Activated naive CD8-positive, alpha-beta T cell treated with anti-CD3 and anti-CD28 coated beads, Interleukin-2, amount 50 U/mL, for 16 hours (primary cell): ENCODE measurements at places on chromosomes 4 and X.

GRCh38 chr4:3358656-3359055 lies 65.8 kb downstream of the RGS12 start:
- no peak for DNase-seq

DNA sequence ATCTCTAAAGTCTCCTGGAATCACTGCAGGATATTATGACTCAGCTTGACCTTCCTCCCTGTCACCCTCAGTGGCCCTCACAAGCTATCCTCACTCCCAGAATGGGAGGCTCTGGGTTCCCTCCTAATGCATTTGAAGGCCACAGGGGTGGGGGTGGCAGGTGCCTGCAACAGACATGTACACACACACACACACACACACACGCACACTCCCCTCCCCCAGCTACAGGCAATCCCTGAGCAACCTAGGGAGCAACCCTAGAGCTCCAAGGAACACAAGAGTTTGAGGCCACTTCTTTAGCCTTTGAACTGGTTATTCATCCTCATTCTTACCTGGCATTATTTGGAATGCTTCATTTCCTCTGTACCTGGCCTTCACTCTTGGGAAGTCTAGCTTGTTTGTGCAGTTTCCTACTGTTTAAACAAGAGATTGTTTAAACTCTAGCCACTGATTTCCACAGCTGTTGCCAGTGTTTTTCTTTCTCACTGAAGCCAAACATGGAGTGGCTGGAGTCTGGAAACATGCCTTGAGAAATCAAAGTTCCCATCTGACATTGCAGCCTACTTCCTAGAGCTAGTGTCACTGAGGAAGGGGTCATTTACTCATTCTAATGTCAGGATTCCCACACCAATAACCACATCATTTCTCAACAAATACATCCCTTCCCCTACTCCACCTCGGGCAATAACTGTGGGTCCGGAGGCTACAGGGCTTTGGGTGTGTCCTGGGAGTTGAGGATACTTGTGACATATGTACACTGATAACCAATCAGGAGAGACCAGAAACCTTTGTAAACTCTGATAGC lies 37.7 kb downstream of the MAOA start:
- no peak for DNase-seq

DNA sequence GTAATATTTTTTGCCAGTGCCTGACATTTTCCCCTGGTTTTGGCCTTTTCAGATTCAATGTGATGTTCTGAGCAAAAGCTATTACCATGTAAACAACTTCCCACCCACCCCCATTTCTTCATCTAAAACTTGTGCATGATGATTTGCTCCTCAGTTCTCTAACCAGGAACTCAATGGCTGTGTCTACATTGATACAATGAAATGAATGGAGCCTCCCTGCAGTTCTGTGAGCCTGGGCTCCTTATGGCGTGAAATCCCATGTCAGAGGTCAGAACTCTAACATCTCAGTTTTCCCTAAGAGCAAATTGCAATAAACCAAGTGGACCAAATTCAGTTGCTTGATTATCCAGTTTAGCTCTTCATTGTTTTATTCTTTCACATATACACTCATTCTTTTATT lies 534.8 kb upstream of the LCORL start:
- DNase-seq: no peak

DNA sequence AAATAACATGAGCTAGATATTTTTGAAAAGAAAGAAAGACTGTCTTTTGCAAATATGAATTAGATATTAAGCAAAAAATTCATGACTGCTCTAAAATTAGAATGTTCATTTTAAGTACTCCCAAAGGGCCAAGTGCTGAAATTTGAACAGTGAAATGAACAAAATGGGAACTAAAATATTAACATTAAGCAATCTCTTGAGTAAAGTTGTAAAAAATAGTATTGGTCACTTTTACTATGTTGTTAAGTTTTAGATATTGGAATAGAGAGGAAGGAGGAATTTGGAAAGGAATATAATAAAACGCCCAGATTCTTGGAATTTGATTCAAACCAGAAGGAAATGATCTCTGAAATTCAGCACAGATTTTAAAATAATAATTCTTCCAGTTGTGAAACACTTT lies 125.9 kb upstream of the ANK2 start:
- no peak for DNase-seq

DNA sequence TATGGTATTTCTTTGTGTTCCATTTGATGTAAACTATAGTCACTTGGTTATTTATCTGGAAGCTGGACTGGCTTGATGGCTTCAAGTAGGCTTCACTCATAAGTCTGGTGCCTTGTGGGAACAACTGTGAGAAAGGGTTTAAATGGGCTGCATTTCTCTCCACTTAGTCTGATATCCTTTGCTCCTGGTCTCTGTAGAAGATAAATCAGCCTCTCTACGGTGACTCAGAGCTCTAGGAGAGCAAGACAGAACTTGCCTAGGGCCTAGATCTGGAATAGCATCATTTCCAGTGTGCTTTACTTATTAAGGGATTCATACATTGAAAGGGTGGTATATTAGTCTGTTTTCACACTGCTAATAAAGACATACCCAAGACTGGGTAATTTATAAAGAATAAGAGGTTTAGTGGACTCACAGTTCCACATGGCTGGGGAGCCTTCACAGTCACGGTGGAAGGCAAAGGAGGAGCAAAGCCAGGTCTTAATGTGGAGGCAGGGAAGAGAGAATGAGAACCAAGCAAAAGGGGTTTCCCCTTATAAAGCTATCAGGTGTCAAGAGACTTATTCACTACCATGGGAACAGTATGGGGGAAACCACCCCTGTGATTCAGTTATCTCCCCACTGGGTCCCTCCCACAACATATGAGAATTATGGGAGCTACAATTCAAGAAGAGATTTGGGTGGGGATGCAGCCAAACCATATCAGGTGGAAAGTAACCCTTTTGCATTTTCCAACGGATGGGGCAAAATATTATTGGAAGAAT lies 1746.4 kb upstream of the PCDH7 start:
- no peak for DNase-seq

DNA sequence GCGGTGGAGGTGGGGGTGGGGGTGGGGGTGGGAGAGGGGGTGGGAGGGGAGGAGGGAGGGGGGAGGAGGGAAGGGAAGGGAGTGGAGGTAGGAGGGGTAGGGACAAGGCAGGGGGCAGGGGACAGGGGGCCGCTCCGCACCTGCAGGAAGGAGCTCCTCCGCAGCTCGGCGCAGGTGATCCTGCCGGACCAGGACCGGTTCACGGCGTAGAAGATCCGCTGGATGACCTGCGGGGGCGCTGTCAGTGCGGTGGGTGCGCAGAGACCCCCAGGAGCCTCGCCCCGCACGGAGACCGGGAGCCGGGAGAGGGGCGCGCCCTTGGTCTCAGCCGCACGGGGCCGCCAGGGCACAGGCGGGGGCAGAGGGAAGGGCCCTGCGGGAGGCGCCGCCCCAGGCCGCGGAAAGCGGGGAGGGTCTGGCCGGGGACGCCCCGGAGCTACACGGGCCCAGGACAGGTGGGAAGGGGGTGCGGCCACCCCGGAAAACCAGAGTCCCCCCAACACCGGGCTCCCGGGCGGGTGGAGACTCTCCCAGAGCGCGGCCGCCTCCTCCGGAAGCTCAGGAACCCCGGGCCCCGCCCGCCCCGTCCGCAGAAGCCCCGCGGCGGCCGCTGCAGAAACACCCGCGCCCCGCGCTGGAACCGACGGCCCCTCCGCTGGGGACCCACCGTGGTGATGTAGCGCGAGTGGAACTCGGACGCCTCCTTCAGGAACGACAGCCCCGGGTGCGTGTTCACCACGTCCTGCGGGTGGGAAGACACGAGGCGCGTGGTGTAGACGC lies 27.6 kb upstream of the GTPBP6 start:
- no peak for DNase-seq

DNA sequence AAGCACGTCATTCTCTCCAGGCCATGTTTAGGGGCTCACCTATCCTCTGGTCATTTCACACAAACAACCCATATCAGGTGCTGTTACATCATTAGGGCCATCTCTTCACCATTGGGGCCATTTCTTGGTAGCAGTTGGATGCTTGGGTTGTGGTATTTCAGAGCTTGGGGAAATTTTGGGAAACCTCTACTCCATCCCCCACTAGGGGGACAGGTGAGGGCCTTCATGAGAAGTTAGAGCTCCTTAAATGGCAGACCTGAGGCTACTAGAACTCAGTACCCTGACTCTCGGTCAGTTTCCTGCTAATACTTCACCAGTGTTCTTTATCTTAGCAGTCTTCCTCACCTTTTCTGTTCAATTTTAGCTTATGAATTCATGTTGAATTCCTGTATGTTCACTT lies 50.2 kb downstream of the ZNF827 start:
- DNase-seq: no peak

GRCh38 chr4:57077550-57078343 lies 32.4 kb downstream of the IGFBP7 start:
- no peak for DNase-seq

GRCh38 chr4:188037003-188037713 lies 41.6 kb downstream of the ZFP42 start:
- no peak for DNase-seq

GRCh38 chr4:86452422-86452891 lies 92.6 kb upstream of the MAPK10 start:
- DNase-seq: no peak

GRCh38 chr4:104979083-104979760 lies 167.5 kb upstream of the TET2 start:
- no peak for DNase-seq

GRCh38 chr4:119733431-119733830 lies 104.8 kb upstream of the PDE5A start:
- DNase-seq: no peak

GRCh38 chr4:7546809-7547367 lies 112.2 kb upstream of the PSAPL1 start:
- DNase-seq: no peak

DNA sequence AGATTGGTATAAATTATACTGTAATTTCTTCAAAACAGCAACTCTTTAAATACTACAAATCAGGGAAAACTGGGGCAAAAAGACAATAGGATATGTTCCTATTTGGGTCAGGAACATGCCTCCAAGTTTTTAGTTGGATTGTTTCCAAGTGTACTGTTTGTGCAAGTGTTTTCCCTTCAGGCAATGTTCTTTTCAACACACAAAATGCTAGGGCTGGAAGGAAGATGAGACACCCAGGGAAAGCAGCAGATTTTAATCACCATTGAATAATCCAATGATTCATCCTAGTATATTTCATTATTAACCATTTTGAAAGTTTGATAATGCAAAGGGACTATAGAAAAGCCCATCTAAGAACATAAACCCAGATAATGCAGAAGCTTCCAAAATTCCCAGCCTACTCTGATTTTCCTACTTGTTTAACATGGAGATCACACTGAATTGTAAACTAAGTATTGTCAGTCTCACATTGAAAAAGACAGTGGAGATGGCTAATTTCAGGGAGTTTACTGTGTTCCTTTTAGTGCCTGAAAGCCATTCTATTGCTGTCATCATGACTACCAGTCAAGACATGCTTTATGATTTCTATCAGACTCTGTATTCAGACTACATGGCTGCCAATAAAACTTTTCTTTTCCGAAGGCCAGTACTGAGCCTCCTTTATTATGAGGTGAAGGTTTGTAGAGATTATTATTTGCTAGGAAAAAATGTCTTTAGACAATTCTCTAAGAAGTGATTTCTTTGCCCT lies 38.6 kb downstream of the COL4A6 start:
- DNase-seq: no peak

DNA sequence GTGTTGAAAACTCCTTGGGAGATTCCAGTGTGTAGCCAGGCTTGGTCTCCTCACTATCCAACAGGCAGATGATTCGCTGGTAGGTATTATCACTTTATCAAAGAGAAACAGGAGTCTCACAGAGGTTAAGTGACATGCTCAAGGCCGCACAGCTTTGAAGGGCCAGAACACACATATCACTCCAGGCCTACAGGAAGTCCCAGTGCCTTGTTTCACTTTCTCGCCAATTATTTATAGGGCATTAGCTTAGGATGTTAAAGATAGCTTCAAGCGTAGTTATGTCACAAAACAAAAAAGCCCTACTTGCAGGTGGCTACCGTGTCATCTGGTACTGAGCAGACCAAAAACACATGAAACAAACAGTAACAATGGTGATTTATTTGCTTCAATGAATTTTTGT lies 13.2 kb downstream of the ATP8A1 start:
- DNase-seq: no peak

- DNase-seq: no peak
Observed at GRCh38 chr4:126113058-126113457, 798.3 kb downstream of the FAT4 start.

DNA sequence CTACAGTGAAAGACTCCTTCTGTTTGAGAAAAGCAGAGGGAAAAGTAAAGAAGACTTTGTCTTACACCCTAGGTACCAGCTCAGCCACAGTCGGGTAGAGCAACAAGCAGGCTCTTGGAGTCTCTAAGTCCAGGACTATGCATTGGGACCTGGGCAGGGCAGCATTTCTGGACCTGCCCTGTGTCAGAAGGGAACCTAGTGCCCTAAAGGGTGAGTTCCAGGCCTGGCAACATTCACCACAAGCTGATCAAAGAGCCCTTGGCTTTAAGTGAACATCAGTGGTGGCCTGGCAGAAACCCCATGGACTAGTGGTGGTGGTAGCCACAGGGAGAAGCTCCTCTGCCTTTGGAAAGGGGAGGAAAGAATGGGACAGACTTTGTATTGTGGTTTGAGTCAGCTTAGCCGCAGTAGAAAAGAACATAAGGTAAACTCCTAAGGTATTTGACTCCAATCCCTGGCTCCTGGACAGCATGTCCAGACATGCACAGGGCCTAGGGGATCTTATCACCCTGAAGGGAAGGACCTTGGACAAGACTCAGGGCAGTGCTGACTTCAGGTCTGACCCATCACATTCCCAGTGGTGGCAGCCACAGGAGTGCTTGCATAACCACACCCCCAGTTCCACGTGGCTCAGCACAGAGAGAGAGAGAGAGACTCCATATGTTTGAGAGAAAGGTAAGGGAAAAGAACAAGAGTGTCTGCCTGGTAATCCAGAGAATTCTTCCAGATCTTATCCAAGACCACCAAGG lies 32.6 kb downstream of the CCDC158 start:
- no peak for DNase-seq

- DNase-seq: no peak
Observed at GRCh38 chr4:111631215-111631999, 513.8 kb upstream of the FAM241A start.

DNA sequence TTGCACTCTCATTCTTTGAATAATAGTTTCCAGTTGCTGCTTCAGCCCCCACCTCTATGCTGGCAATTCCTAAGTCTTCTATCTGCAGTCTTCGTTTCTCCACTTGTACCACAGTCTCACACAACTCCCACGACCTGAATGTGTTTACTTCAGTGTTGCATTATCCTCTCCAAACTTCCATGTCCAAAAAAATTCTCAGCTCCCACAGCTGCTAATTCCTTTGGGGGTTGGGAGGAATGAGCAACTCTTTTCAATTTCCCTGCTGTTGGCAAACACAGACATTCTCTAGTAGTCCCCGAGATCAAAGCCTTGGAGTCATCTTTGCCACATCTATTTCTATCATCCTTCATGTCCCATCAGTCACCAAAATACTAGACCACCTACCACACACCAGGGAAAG lies 14.4 kb upstream of the CDS1 start:
- no peak for DNase-seq

GRCh38 chr4:188941524-188942119 lies 802.4 kb downstream of the TRIML1 start:
- DNase-seq: no peak

- DNase-seq: no peak
Observed at GRCh38 chr4:54745031-54745770, 87.4 kb downstream of the KIT start.
